Lung (tissue), 17 donors: ENCODE measurements at places on chromosomes 4 and X. TPM values are rescaled to one million over a fixed set of nuclear protein-coding genes. Genes with fewer than 3 reads are reported as not detected.
A peak's percentile ranks its signal among the peaks of the same experiment; 100 is the strongest.

The SPACA5 gene
- total RNA-seq = not detected

The C1QTNF7 gene
- total RNA-seq = 10.5 TPM

The UGT2B7 gene
- 13.5 TPM for total RNA-seq

The TCEAL6 gene
- total RNA-seq = not detected

The PNMA3 gene
- 0.28 TPM for total RNA-seq

The FAM53A gene
- total RNA-seq = 2.8 TPM

DNA sequence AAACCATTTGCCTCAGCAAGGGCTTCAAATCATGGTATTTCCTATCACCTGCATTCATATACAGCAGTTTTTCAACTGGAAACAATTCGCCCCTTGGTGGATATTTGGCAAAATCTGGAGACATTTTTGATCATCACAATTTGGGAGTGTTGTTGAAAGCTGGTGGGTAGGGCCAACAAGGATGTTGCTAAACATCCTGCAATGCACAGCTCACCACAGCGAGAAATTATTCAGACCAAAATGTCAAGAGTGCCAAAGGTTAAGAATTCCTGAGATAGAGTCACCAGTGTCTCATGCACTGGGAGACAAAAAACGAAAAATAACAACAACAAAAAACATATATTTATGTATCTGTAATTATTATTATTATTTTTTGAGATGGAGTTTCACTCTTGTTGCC is 435.2 kb upstream of the CTSO start:
- no peak for DNase-seq
- no peaks in the 10 kb centered on the region for H3K36me3 ChIP-seq
- H3K4me1 ChIP-seq = no peaks in the 10 kb centered on the region
- no peak overlapping the region for H3K27ac ChIP-seq
- H3K4me3 ChIP-seq = no peak overlapping the region

DNA sequence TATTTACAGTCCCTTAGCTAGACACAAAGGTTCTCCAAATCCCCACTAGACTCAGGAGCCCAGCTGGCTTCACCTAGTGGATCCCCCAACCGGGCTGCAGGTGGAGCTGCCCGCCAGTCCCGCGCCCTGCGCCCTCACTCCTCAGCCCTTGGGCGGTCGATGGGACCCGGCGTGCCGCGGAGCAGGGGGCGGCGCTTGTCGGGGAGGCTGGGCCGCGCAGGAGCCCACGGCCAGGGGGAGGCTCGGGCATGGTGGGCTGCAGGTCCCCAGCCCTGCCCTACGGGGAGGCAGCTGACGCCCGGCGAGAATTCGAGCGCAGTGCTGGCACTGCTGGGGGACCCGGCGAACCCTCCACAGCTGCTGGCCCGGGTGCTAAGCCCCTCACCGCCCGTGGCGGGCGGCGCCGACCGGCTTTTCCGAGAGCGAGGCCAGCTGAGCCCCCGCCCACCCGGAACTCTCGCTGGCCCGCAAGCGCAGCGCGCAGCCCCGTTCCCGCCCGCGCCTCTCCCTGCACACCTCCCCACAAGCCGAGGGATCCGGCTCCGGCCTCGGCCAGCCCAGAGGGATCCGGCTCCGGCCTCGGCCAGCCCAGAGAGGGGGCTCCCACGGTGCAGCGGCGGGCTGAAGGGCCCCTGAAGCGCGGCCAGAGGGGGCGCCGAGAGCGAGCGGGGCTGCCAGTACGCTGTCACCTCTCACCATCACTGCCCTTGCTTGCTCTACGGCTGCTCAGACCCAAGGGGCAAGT is 39.4 kb downstream of the WFS1 start:
- no peaks in the 10 kb centered on the region for H3K36me3 ChIP-seq
- H3K27ac ChIP-seq = peak overlapping the region; percentile 65
- DNase-seq = peak; percentile 74
- H3K4me3 ChIP-seq = peak overlapping the region; percentile 31

DNA sequence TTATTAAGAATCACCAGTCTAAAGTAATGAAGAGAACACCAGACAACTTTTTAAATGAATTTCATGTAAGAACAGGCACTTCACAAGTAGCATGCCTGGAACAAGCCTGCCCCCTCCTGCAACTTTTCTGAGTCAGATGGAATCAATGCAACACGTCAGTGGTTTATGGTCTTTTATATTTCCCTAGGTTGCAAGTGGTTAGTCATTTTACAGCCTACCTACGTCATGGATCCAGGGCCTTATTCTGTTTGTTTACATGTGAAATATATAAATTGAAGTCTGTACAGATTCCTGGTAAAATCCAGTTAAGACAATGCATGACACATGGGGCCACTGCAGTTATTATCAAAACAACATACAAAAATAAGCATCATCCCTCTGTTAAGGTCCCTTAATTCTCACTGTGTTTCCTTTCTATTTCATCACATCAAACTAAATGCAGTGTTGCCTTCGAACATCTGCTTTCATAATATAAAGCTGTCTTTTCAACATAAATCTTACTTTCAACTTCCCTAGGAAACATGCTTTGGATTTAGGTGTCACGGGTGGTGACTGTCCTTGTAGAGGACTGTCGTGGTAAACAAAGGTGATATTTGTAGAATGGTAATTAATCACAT is 309.3 kb downstream of the FRMPD4 start:
- DNase-seq = no peak
- H3K36me3 ChIP-seq = no peaks in the 10 kb centered on the region
- H3K27ac ChIP-seq = no peak overlapping the region
- H3K4me1 ChIP-seq = no peaks in the 10 kb centered on the region
- no peak overlapping the region for H3K4me3 ChIP-seq
- H3K27me3 ChIP-seq = peaks cover 28% of the 10 kb centered on the region

DNA sequence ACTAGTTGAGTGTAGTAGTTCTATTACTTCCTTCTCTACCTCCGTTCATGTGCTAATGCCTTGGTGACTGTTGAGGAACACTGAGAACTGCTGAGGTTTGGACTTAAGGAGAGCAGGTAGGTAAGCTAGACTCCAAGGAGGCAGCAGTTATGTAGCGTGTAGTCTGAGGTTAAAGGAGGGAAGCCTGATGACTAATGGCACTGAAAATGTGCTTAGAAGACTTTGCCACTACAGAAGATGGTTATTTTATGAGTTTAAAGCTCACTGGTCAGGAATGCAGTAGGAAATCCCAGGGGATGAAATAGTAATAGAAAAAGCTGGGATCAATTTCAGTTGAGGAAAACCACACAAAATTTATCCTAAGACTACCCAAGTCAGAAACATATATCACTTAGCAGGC is 1077.3 kb downstream of the RAPGEF2 start:
- no peak overlapping the region for H3K27ac ChIP-seq
- no peaks in the 10 kb centered on the region for H3K36me3 ChIP-seq
- no peaks in the 10 kb centered on the region for H3K4me1 ChIP-seq
- H3K27me3 ChIP-seq = no peaks in the 10 kb centered on the region

GRCh38 chr4:53912766-53913497 is 151.5 kb downstream of the CHIC2 start:
- H3K4me3 ChIP-seq = no peak overlapping the region
- no peak for DNase-seq
- H3K27me3 ChIP-seq = no peaks in the 10 kb centered on the region
- no peaks in the 10 kb centered on the region for H3K36me3 ChIP-seq

DNA sequence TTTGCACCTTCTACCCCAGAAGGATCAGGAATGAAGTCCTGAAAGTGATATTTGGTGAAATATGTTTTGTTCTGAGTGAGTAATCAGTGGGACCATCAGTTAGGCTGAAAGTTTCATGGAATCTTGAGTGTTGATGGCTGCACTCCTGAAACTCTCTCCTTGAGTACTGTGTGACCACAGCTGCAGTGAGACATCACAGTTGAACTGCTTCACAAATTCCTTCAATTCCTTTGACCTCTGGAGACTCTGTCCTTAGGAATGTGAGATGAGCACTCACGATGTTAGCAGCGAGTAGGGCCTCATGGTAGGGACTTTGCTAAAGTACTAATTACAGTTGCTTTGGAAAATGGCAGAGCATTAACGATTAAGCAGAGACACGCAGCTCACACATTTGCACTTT is 142.9 kb upstream of the SLC4A4 start:
- H3K36me3 ChIP-seq = no peaks in the 10 kb centered on the region
- no peaks in the 10 kb centered on the region for H3K27me3 ChIP-seq
- no peaks in the 10 kb centered on the region for H3K4me1 ChIP-seq
- H3K27ac ChIP-seq = no peak overlapping the region
- no peak for DNase-seq
- no peak overlapping the region for H3K4me3 ChIP-seq

GRCh38 chrX:2502120-2502667 is 1.4 kb upstream of the DHRSX start:
- no peak overlapping the region for H3K27ac ChIP-seq
- DNase-seq = no peak
- H3K36me3 ChIP-seq = no peaks in the 10 kb centered on the region

GRCh38 chrX:79452881-79453280 is 85.7 kb upstream of the ITM2A start:
- no peaks in the 10 kb centered on the region for H3K27me3 ChIP-seq
- no peaks in the 10 kb centered on the region for H3K4me1 ChIP-seq
- H3K36me3 ChIP-seq = no peaks in the 10 kb centered on the region
- H3K27ac ChIP-seq = no peak overlapping the region

DNA sequence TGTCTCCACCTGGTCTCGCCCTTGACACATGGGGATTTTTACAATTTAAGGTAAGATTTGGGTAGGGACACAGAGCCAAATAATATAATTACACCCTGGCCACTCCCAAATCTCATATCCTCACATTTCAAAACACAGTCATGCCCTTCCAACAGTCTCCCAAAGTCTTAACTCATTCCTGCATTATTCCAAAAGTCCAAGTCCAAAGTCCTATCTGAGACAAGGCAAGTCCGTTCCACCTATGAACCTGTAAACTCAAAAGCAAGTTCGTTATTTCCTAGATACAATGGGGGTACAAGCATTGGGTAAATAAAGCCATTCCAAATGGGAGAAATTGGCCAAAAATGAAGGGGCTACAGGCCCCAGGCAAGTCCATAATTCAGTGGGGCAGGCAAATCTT is 380.8 kb downstream of the CXXC4 start:
- H3K27me3 ChIP-seq = no peaks in the 10 kb centered on the region
- H3K36me3 ChIP-seq = no peaks in the 10 kb centered on the region
- H3K27ac ChIP-seq = no peak overlapping the region
- H3K4me1 ChIP-seq = no peaks in the 10 kb centered on the region
- no peak overlapping the region for H3K4me3 ChIP-seq

DNA sequence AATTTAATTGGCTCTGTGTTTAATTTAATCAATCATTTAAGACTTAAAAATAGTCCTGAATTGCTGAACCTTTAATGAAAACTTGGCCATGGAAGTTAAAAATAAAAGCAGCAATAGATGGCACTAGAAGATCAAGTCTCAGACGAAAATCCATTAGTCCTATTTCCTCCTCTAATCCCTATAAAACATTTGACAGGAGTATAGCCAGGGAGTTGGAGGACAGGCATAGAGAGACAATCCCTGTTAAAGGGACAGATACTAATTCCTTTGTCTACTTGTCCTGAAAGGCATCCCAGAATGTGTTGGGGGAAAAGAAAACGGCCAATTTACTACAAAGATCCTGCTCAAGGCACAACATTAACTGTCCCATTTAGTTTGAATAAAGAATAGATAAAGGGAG is 276.3 kb upstream of the TACR3 start:
- DNase-seq = no peak
- H3K4me1 ChIP-seq = peaks cover 6% of the 10 kb centered on the region
- no peaks in the 10 kb centered on the region for H3K36me3 ChIP-seq
- no peak overlapping the region for H3K27ac ChIP-seq

DNA sequence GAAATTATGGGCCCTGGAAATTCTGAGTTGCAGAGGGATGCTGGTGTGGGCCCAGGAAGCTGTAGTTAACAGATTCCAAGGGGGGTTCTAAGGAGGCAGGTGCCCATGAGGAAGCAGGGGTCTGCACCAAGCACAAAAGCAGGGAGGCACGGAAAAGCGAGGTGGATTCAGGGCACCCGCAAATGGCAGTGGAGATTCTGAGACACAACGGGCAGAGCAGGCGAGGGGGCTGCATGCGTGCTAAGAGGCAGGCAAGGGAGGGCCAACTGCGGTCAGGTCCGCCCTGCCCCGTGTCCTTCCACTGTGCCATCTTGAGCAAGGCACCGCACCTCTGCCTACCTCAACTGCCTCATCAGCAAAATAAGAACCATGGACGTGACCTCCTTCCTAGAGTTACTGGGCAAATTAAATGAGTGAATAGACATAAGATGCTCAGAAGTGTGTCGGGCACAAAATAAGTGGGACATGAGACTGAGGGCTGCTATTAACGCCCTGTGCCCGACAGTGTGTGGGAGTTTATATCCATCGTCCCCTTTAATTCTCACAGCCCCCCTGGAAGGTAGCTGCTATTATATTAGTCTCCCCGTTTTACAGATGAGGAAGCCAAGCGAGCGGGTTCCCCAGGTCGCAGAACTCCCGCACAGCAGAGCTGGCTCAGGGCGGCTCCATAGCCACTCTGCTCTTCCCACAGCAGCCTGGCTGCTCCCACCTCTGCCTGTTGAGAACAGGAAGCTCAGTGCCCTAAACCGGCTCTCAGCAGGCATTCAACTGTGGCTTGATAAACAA is 67.6 kb downstream of the PPP2R2C start:
- DNase-seq = no peak
- H3K4me3 ChIP-seq = no peak overlapping the region
- peaks cover 42% of the 10 kb centered on the region for H3K27me3 ChIP-seq
- H3K36me3 ChIP-seq = no peaks in the 10 kb centered on the region
- H3K27ac ChIP-seq = no peak overlapping the region

DNA sequence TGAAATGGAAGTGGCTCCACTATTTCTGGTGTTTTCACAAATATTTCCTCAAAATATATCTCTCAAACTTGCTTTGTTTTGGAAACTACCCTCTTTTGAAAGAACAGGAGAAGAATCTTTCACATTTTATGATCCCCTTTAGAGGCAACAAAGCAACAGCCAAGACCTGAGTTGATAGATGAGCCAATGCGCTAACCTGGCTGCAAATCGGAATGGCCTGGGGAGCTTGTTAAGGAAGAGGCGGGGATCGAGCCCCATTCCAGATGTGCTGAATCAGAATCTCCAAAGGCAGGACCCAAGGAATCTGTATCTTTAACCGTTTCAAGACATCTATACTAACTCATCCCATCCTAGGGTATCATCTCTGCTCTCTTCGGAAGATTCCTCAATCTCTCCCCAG is 181.3 kb downstream of the GPC3 start:
- H3K4me3 ChIP-seq = no peak overlapping the region
- no peak for DNase-seq
- no peaks in the 10 kb centered on the region for H3K4me1 ChIP-seq
- peaks cover 13% of the 10 kb centered on the region for H3K27me3 ChIP-seq

DNA sequence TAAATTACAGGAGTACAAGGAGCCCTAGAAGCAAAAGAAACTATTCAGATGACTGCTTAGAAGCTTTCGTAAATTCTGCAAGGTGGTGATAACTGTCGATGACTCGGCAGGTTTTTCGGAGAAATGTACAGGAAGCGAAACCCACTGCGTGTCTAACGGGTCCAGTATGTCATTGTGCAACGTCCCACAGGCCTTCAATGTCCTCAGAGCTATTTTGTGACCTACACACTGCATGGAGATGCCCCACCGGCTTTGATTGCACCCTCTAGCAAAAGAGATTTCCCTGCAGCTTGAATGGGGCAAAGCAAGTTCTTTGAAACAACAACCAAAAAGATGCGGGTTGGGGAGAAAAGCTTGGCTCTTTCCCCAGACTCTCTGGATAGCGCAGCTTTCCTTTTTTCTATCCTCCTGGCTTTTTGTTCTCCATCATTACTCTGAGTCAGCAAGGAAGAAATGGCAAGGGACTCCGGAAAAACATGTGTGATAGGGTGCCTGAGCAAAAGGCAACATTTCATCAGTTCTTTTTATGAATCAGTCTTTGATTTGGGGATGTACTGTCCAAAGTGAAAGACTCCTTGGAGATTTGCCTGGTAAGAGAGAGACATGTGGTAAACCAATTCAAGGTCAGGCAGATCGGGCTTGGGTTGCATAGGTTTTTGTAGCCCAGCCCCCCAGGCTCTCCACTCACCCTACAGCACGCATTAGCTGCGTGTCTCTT is 112.0 kb upstream of the TBL1X start:
- peak overlapping the region; percentile 33 for H3K27ac ChIP-seq
- no peak for DNase-seq
- H3K4me3 ChIP-seq = no peak overlapping the region
- no peaks in the 10 kb centered on the region for H3K36me3 ChIP-seq
